T-helper 2 cell (primary cell): ENCODE measurements at places on chromosomes 11 and 22.

- no peak for DNase-seq
Measured at GRCh38 chr22:19827341-19828034, 27.2 kb downstream of the GNB1L start.

- no peak for DNase-seq
Measured at GRCh38 chr11:123439616-123440015, 9.5 kb downstream of the GRAMD1B start.

- no peak for DNase-seq
Measured at GRCh38 chr11:61922539-61922938, 5.2 kb upstream of the RAB3IL1 start.

DNA sequence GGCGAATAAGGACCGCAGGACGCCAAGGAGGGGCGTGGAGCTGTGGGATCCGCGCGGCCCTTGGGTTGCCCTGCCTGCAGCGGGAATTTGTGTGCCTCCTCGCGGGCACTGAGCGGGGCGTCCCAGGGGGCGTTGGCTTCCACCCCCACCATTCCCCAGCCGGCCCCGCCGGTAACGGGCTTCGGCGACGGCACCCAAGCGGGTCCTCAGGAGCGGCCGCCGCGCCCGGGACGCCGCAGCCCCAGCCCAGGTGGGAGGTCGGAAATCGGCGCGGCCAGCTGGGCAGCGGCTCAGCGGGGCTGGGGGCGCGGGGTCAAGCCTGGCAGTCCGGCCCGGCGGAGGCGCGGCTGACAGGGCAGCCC lies 320 bp downstream of the CLTCL1 start:
- DNase-seq, result peak; percentile 14

DNA sequence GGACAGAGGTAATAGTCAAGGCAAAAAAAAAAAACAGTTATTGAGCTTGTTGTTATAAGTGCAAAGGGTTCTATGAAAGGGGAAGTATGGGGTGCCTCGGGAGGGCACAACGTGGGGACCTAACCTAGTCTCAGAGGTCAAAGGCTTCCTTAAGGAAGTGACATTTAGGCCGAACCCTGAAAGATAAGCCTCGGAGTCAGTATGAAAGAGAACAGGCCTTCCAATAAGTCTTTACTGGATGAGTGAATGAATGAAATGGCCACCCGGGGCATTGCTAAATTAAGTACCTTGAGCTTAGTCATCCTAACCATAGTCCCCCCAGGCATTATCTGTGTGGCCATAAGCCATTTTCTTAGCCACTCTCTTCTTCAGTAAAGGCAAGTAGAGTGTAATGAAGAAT lies 19.7 kb downstream of the FLI1 start:
- no peak for DNase-seq

GRCh38 chr11:81857386-81857785 lies 876.3 kb downstream of the FAM181B start:
- DNase-seq, result no peak

DNA sequence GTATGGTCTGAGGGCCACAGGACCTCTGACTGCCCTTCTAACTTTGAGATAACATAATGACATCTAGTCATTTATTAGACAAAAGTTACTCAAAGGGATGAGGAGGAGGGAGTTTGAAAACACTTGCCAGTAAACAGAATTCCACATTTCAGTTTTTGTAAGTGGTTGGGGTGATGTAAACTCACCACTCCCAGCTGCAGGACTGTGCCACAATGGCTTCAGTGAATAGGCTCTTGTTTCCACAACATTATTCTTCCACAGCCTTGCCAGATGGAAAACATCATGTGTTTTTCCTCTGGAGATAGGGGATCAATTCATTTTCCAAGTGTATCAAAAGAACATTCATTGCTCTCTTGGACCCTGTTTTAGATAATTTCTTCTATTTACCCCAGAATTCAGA lies 147.2 kb upstream of the BDNF start:
- DNase-seq, result no peak
